Activated T-cell treated with anti-CD3 and anti-CD28 coated beads, Interleukin-2, amount 50 U/mL, for 24 hours (primary cell): ENCODE measurements at places on chromosomes 5 and 9.

DNA sequence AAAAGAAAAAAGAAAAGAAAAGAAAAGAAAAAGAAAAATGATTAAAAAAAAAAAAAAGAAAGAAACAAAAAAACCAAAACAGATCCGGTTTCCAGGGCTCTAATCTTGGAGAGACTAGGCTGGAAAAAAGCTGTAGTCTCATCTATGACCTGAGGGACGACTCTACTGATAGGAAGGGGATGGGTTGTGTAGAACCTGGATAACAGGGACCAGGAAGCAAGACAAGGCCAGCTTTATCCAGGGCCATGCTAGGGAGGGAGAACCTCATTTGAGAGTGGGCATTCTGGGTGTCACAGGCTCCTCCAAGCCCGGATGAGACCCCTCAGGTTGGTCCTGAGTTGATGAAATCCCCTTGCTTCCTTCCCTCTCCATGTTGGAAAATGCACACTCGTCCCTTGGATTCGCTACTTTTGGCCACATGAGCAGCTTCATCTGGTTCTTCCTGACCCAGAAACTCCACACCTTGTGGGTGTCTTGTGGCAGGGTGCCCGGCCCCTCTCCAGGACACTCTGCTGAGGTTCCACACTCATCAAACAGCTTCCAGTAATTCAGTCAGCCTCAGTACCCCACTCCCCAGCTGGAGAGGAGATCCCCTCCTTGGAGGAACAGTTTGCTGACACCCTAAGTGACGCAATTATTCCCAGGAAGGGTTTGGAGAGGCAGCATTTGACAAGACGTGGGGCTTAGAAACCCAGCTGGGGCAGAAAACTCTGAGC lies 71.1 kb upstream of the LHFPL2 start:
- H3K4me3 ChIP-seq: no peak overlapping the region
- H3K4me1 ChIP-seq: no peaks in the 10 kb centered on the region
- no peak for DNase-seq

DNA sequence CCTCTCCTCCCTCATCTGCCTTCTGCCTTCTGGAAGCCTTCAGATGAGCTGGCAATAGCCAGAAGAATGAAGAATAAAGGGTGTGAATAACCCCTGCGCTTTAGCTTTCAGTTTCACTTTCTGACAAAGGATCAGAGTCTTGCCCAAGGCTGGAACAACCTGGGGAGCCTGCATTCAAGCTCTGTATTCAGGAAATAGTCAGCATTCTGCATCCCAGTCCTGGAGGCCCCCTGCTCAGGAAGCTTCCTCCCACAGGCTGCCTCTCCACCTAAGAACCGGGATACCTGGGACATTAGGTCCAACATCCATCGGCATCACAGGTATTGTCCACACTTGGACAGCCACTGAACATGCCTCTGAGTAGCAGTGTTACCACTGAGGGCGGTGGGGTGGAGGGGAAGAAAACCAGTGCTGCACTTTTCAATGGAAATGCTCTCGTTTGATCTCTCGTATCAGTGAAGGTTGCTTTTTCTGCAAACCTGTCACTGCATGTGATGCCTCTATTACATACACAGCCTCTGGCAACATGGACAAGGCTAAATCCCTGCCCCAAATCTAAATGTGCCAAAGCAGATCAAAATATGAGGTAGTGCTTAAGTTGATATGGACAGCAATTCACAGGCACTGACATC lies 39.8 kb upstream of the ACO1 start:
- peaks cover 15% of the 10 kb centered on the region for H3K4me1 ChIP-seq
- H3K36me3 ChIP-seq: no peaks in the 10 kb centered on the region

GRCh38 chr5:102286476-102286875 lies 9.6 kb downstream of the SLCO4C1 start:
- DNase-seq: no peak
- no peak overlapping the region for H3K27ac ChIP-seq
- H3K4me1 ChIP-seq: peaks cover 8% of the 10 kb centered on the region

DNA sequence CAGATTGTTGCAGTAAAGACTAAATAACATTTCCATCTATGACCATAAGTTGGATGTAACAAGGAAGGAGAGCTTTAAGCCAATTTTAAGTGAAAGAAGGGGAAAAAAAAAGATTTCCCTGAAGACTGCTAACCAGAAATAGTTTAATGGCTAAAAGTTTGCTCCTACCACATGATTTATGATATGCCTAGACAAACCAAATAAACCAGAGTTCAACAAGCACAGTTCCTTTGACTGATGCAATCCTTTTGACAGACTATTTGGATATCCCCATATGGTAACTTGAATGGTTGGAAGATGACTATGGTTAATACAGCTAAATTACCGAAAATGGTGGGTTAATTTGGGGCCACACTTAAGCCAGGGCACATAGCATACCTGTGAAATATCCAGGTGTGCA lies 338.5 kb downstream of the CETN3 start:
- no peak overlapping the region for H3K27ac ChIP-seq
- H3K4me3 ChIP-seq: no peak overlapping the region
- H3K27me3 ChIP-seq: no peaks in the 10 kb centered on the region
- DNase-seq: no peak

DNA sequence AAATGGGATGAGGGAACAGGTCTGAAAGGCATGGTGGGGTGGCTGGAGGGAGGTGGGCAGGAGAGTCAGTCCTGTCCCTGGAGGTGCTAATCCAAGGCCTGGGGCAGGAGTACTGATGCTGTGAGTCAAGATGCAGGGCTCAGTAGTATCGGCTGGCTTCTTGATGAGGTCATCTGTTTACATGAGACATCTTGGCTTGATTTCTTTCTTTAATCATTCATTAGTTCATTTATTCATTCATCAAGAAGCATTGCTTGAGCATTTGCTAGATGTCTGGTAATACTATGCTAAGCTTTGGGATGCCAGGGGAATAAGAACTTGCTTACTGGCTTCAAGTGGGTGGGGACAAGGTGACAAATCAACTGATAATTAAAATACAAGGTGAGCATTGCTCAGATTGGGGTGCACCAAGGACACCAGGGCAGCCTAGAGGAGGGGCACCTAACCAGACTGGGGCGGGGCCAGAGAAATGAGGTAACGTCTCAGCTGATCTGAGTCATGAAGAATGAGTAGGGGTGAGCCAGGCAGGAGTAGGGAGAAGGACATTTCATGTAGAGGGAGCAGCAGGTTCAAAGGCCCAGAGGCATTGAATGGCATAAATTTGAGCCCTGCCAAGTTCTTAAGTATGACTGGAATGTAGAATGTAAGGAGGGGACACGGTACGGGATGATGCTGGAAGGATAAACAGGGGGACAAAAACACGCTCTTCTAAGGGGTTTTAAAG lies 88.8 kb downstream of the EGFLAM start:
- H3K27ac ChIP-seq: no peak overlapping the region
- peaks cover 6% of the 10 kb centered on the region for H3K27me3 ChIP-seq

- no peaks in the 10 kb centered on the region for H3K4me1 ChIP-seq
- no peak for DNase-seq
- peaks cover 27% of the 10 kb centered on the region for H3K27me3 ChIP-seq
These were observed 15.3 kb upstream of the FIBCD1 start for GRCh38 chr9:130954317-130954716.

DNA sequence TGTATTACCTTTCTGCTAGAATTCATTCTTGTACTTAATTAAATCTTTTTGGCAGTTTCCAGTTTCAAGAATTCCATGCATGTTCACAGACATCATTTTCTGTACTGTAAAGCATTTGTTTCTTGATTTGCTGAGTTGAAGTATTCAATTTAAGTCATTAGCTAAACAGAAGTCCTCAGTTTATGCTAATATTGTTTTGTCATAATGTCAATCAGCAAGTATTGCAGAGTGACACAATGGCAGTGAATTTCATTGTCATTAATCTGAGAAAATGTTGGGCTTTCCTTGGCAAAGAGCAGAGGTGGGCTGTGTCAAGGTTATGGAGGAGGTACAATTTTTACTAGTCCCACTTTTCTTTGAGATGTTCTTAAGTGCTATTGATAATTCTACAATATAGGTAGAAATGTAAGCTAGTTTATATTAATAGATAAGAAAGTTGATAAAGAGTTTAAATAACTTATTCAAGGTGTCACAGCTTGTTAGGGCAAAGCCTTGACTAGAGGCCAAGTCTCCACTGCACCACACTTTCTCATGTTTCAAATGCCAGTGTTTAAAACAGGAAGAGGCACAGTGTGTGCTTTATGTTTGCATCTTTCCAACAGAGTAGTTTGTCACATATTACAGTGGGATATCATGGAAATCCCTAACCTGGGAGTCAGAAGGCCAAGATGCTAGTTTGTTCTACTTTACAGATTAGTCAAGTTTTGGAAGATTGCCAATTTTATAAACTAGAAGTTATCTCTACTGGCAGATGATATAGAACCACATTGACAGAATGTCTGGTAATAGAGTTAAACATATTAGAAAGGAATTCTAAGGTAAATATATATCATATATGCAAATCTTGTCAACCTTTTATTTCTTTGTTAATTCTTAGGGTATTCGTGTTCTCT lies 56.3 kb downstream of the SLF1 start:
- peaks cover 59% of the 10 kb centered on the region for H3K36me3 ChIP-seq

DNA sequence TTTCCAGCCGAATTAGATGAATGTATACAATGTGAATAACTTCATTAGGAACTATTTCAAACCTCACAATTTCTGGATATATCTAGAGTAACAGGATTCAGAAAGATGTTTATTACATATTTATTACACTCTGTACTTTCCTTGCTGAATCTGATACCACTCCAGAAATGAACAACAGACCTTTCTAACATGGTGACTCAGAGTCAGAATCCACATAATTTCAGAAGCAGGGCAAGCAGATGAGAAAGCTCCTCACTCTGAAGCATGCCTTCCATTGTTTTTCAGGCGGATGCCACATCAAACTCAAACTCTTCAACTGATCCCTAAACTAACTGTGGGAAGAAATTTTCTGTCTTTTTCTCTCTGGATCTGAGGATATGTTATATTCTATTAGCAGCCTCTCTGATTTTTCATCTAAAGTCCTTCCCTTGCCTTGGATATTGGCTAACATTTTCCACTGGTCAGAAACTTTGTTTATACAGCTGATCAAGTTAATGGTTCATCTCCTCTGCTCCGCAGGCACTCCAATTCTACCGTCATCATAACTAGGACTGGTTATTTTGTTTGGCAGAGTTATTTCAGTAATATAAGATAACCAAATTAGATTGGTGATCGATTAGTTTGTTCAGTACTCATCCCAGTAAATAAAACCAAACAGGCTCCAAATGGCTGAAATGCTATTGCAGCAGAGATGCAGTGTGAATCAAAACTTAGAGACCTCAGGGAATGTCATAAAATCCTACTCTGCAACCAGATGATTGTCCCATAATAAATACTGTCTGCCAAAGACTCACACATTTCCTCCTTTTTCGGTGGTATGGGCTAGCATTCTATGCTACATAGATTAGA lies 556.0 kb downstream of the EBF1 start:
- DNase-seq: no peak
- H3K4me1 ChIP-seq: peaks cover 30% of the 10 kb centered on the region
- no peaks in the 10 kb centered on the region for H3K27me3 ChIP-seq
- no peak overlapping the region for H3K4me3 ChIP-seq
- no peaks in the 10 kb centered on the region for H3K36me3 ChIP-seq

GRCh38 chr9:14418941-14419937 lies 105.3 kb upstream of the NFIB start:
- DNase-seq: no peak
- no peaks in the 10 kb centered on the region for H3K36me3 ChIP-seq
- H3K4me3 ChIP-seq: no peak overlapping the region
- no peak overlapping the region for H3K27ac ChIP-seq
- no peaks in the 10 kb centered on the region for H3K4me1 ChIP-seq

DNA sequence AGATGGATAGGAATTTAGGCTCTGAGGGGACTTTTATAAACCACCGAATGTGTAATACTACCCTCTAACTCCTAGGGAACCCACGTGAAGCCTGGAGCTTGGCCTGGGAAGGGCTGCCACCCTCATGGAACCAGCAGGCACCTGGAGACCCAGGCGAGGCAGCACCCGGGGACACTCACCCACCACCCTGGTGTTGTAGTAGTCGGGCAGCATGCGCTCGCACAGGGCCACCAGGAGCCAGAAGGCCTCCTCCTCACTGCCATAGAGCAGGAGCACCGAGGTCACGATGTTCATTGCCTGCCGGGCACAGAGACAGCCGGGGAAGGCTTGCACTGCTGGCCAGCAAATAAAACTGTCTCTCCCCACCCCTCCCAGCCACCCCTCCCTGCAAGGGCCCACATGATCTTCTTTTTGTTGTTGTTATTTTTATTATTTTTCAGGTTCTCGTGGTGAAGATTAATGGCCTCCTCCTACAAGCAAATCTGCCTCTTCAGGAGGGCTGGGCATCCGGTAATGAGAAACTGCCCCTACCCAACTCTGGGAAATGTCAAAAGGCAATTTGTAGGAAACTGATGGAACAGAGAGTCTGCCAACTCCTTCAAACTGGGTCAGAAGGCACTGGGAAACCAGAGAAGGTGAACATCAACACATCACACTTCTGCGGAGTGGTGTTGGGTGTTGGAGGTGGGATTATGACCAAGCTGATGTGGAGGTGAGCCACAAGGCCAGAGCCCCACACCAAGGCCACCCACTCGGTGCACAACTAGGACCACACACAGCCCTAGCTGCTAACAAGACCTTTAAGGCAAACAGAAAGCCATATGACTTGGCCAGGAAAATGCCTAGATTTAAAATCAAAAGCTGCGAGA lies 17.4 kb upstream of the MRNIP start:
- H3K4me1 ChIP-seq: no peaks in the 10 kb centered on the region
- no peak for DNase-seq
- H3K27ac ChIP-seq: no peak overlapping the region
- no peak overlapping the region for H3K4me3 ChIP-seq
- H3K36me3 ChIP-seq: peaks cover 81% of the 10 kb centered on the region
- H3K27me3 ChIP-seq: no peaks in the 10 kb centered on the region

DNA sequence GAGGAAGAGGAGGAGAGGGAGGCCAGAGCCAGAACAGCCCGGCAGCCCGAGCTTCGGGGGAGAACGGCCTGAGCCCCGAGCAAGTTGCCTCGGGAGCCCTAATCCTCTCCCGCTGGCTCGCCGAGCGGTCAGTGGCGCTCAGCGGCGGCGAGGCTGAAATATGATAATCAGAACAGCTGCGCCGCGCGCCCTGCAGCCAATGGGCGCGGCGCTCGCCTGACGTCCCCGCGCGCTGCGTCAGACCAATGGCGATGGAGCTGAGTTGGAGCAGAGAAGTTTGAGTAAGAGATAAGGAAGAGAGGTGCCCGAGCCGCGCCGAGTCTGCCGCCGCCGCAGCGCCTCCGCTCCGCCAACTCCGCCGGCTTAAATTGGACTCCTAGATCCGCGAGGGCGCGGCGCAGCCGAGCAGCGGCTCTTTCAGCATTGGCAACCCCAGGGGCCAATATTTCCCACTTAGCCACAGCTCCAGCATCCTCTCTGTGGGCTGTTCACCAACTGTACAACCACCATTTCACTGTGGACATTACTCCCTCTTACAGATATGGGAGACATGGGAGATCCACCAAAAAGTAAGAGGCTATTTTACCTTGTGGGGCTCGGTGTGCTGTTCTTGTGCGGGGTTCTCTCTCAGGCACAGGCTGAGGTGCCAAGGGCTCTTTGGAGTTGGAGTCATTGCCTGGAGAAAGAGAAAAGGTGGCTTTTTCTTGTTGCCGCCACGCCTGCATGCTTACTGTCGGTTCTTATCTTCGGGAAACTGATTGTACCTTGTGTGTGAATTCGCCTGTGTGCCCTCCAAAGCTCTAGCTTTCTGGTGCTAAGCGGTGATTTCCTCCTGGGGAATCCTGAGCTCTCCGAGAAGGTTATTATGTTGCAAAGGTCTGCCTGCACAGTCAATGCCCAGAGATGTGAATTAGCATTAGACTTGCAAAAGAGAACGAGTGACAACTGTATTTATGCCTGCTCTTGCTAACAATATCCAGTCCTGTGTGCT lies at the start of gene ISL1:
TSS of gene ISL1 (plus strand) at position 318 of the 991 bp plus-strand sequence. CDS start at position 542, 224 bp downstream.
- peak within 1 kb of the TSS; percentile 27 for H3K4me3 ChIP-seq
- H3K27me3 ChIP-seq: peaks cover 99% of the 10 kb centered on the region
- peaks cover 11% of the 10 kb centered on the region for H3K4me1 ChIP-seq
- no peak for DNase-seq
